ENCODE measurements at places on chromosomes 6 and 20. TPM values are rescaled to one million over a fixed set of nuclear protein-coding genes. Genes with fewer than 3 reads are reported as not detected.

Gene ENPP3
- not detected for total RNA-seq

Gene DSE
- 100 TPM for total RNA-seq

Gene PLCB4
- total RNA-seq: 87.4 TPM

DNA sequence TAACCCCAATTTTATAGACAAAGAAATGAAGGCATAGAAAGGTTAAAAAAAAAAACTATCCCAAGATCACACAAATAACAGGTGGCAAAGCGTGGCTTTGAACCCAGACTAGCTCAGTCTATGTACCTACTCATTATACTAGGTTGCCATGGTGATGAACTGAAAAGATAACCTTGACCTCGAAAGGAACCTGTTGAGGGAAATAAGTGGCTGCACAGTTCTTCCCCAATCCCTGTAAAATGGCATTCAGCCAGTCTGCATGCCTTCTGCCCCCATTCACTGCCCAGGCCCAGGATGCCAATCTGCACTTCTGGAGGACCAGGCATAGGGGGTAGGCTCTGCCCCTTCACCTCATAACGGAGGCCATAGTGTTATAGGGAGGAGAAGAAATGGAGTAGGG lies 295.2 kb downstream of the PTPRT start:
- DNase-seq: no peak

Gene PHACTR3
- total RNA-seq: not detected

Gene ADGRB3
- total RNA-seq: not detected

DNA sequence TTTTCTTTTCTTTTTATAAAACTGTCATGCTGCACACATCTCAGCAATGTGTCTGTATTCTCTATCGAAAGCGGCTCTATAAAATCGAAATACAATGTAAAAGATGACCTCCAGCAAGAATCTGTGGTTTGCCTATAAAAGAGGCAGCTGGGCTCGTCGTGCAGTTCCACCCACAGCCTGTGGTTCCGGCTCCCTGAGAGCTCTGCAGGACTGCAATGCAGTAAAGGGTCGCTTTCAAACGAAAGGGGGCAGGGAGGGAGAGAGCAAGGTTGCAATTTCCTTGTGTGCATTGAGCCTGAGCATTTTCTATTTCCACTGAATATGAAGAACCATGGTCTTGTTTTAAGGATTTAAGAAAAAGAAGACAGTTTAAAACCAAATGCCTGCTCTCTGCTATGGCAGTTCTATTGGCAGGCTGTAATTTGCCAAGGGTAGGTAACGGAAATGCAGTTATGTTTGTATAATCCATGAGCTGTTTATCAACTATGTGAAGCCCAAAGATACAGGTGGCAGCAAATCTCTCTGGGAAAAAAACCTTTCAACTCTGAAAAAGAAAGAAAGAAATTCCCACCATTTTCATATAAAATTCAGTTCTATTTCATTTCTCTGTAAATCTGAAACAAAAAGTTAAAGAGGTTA lies 236.5 kb downstream of the HACE1 start:
- DNase-seq: no peak

Data from HFFc6 (cell line).